ENCODE measurements at places on chromosomes 3 and 15.

- DNase-seq = no peak
Measured at GRCh38 chr3:24166515-24166914, 221.4 kb downstream of the NR1D2 start.

GRCh38 chr3:127217596-127218453 is 24.9 kb downstream of the PRR23E start:
- peak; percentile 36 for DNase-seq

- DNase-seq = no peak
Measured at GRCh38 chr3:128551451-128551850, 58.5 kb upstream of the GATA2 start.

GRCh38 chr15:31145271-31145911 is 43.9 kb upstream of the TRPM1 start:
- peak; percentile 3 for DNase-seq

- DNase-seq = no peak
Measured at GRCh38 chr15:88701561-88702095, 62.8 kb downstream of the ISG20 start.
